Esophagus squamous epithelium (tissue), 5 donors: ENCODE measurements at places on chromosomes 1 and 21.

DNA sequence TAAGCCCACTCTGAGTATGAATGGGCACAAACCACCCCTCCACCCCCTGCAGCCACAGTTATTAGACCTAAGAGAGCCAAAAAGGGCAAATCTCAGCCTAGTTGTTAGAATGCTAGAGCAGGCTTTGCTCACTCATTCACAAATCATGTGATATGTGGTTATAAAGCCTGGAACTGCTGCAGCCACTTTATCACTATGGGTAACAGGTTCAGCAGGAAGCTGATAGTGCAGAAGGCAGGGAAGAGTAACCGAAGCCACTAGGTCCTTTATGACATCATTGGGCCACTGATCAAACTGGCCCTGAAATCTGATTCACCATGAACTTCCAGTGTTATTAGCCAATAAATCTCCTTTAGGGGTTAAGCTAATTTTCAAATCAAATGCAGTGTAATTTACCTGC, 134.7 kb downstream of the GRIK1 start:
- no peak for DNase-seq

DNA sequence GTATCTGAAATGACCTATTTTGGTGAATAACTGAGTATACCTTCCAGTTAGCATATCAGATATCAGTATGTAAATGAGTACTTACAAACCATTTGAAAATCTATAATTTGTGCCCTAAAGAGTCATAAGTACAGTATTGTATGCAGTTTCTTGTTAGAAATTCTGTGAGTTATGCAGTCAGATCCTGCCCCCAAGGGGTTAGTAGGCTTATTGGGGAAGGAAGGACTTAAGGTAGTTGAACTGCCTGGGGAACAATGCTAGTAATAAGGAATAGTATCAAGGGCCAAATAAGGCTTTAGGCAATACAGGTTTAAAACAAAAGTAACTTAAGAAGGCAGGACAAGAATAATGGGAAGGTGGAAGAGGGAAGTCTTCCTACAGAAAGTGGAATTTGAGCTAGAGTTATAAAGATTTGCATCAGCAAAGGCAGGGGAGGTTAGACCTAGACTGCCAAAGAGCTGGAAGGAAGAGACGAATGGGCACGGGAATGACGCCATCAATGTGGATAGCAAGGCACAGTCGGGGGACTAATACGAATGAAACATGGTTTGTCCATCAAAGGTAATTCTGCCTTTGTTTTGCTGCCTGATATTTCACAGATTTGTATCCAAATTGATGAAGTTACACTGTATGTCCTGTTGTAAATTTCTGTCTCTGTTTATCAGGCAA, 182.9 kb upstream of the DPYD start:
- DNase-seq: no peak

DNA sequence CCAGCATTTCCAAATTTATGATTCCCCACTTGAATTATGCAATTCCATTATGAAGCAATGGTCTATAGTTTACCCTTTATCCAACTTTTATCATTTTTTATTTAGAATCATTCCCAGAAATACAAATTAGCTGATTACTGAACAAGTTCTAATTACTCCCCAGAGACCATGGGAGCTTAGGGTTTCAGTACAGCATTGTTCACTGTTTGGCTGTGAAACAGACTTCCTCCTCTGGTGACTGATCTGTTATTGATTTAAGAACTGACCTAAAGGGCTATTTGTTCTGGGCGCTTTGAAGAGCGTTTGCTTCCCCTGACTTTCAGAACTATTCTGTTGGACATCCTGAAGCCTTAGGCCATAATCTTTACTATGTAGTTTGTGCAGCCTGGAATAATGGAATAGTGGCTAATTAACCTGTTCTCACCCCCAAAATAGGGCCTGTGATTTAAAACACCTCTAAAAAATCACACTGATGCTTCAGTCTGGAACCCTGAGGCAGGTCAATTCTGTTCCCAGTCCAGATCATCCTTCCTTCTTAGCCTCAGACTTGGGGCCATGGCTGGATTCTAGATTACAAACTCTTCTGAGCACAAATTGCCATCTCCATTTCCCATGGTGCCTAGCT, 58.7 kb downstream of the ALG14 start:
- DNase-seq: no peak

- no peak for DNase-seq
Measured at GRCh38 chr1:171017426-171017825, 73.3 kb upstream of the FMO3 start.

DNA sequence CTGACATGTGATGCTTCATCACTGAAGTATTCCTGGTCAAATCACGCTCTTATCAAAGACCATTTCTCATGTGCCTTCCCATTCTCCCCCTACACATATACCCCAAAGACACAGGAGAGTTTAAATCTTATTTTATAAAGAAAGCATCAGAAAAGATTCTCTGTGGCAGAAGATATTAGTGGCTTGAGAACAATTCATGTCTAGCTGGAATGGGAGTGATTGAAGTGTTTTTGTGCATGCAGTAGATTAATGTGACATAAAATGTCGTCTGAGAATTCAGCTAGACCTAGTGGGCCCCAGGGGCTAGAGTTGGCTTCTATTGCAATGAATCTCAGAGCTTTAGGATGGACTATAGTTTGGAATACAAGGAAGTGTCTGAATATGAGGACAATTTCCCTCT, 163.9 kb downstream of the HUNK start:
- DNase-seq: no peak

DNA sequence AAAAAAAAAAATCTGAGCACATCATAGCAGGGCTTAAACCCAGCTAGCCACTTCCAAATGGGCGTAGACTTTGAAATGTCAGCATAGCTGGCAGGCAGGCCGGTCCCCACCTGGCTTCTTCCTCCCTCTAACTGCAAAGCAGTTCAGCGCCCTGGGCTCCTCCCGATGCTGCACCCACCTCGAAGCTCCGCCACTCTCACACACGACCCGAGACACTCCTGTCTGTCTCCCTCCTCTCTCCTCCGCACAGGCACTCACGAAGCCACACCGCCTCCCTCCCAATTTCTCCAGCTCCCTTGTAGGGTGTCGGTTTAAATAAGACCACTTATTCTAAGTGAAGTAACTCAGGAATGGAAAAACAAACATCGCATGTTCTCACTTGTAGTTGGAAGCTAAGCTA, 301.3 kb downstream of the NPHP4 start:
- no peak for DNase-seq

DNA sequence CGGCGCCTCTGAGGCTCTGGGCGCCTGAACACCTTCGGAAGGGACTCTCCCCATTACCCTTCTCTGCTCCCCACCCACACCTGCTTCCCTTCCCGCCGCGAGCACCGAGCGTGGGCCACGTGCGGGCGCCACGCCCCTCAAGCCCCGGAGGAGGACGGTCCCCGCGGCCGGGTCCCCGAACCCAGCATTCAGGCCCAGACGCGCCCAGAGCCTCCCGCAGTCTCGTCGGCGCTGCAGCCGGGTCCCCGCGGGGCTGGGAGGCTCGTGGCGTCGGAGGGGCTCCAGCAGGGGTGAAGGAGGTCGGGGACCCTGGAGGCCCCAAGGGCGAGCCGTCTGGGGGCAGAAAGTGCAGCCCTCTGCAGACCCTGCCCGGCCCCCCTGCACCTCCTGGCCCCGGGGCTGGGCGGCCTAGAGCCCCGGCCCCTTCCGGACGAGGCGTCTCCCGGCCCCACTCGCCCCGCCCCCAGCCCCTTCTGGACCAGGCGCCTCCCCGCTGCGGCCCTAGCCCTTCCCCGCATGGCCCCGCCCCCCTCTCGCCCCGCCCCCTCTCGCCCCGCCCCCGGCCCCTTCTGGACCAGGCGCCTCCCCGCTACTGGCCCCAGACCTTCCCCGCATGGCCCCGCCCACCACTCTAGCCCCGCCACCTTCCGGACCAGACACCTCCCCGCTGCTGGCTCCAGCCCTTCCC, 378 bp upstream of the SMIM1 start:
- peak; percentile 54 for DNase-seq

DNA sequence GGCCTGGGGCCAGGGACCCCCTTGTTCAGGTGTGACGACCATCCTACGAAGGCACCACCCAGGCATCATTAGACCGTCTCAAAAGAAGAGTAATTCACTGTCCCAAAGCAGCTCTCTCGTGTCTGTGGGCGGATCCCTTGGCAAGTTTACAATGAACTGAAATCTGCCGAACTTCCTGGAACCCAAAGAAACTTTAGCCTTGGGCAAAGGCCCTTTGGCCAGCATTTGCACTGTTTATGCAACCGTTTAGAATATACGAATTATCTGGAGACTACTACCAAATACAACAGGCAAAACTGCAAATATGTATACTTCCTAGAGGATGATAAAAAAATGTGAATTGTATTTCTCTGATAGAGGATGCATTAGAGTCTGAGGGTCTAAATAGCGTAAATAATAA, 1.4 kb upstream of the SOD1 start:
- no peak for DNase-seq

- DNase-seq: no peak
Measured at GRCh38 chr1:214101246-214101645, 113.5 kb downstream of the PROX1 start.

- DNase-seq: no peak
Measured at GRCh38 chr1:61427510-61427909, 297.4 kb downstream of the TM2D1 start.

- no peak for DNase-seq
Measured at GRCh38 chr1:185453496-185454192, 136.6 kb upstream of the IVNS1ABP start.

DNA sequence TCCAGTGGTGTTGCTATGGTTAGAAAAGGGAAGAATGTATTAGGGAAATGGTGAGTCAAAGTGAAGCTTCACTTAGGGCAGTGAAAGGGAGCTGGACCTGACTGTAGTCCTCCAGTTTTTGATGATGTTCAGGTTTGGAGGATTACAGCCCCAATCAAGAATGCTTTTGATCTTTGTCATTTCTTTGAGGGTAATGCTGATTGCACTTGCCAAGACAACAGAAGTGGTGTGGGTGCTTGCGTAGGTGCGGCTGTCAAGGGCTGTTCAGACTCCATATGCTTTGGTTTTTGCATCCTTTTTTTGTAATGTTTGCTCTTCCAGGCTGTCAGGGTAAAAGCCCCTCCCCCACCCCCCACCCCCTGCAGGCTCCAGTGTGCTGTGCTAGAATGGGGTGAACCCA, 38.9 kb downstream of the HHAT start:
- DNase-seq: no peak

- no peak for DNase-seq
Measured at GRCh38 chr1:69587391-69587790, 19.7 kb downstream of the LRRC7 start.

DNA sequence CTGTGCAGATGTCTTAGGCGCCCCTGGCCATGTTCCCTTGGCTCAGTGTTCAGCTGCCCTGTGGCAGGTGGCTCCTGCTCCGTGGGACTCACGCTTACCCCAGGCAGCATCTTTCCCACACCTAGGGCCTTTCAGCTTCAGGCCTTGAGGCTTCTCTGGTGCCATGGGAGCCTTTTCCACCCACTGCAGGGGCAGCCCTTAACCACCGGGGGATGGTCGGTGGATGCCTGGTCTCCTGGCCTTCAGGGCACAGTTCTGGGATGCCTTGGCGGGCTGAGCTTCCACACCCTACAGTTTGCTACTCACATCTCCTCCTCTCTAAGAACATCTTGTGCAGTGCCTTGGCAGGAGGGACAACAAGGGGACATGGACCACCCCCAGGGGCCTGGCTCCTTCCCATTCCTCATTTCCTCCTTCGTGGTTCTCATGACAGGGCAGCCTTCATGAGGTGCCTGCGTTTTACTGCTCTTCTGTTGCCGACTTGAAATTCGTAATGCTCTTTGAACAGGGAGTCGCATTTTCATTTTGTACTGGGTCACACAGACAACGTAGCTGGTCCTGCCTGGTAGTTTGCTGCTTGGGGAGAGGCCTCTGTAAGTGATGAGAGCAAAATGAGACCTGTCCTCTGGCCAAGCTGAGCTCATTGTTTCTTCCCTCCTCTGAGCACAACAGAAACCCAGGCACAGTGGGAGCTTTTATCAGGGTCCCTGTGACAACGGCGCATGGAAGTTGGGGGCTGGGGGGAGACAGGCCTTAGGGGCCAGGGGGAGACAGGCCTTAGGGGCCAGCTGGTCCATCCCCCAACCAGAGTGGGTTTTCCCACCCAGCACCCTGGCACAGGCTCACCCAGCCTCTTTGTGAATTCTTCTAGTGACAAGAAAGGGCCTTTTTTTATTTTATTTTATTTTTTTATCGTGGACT, 62.0 kb upstream of the NEK2 start:
- no peak for DNase-seq

DNA sequence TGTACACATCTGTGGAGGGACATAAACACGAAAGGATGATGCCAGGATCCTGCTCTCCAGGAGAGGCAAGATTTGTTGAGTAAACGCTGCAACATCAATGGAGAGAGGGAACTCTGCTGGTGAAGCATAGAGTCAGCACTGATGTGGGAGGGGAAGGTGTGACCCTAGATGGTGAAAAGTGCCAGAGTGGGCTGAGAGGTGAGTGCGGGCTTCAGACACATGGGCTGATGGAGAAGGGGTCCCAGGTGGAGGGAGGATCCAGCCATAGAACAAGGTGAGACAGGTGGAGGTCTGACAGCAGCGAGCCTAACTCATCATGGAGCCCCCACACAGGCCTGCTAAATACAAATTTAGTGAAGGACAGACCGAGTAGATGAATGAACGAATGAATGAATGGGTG, 9.7 kb downstream of the RD3 start:
- no peak for DNase-seq

GRCh38 chr1:27598902-27599528, 4.9 kb downstream of the AHDC1 start:
- no peak for DNase-seq

DNA sequence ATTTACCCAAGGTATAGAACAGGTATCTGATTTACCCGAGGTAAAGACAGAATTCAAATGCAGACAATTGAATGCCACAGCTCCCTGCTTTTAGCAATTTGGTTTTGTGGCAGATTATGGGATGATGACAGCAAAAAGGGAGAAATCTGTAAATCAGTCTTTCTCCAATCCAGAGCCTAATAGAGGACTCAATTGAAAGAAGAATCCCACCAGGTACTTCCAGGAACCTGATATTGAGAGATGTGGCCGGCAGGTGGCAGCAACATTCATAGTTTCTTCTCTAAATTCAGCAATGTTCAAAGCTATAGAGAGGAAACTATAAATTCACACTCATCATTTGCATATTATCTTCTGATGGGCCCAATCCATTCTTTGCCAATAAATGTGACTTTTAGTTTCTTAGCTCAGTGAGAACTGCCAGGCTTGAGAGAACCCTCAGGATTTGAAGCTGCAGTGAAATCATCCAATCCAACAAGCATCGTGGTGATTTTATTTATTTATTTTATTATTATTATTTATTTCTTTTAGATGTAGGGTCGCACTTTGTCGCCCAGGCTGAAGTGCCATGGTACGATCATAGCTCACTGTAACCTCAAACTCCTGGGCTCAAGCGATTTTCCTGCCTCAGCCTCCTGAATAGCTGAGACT, 9.8 kb upstream of the PHACTR4 start:
- DNase-seq: no peak

DNA sequence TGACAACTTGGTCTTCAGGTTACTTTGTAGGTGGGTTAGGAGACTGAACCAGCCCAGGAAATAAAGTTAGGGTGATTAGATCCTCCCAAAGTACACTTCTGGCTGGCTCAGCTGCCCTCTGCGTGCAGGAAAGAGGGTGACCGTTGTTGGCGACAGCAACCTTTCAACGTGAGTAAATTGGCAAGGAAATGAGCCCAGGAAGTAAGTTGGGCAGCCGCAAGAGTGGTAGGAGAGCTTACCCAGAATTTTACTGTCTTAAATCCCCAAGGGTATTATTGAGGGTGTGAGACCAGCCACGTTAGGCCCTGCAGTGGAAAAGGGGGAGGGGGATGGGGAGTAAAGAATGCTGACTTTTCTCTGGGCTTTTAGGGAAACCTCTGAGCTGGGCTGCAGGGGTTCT, 1.6 kb downstream of the TENT5C start:
- DNase-seq: no peak

GRCh38 chr1:200856716-200857357, 15.9 kb upstream of the GPR25 start:
- no peak for DNase-seq
